ENCODE measurements at places on chromosomes 16 and 17.

DNA sequence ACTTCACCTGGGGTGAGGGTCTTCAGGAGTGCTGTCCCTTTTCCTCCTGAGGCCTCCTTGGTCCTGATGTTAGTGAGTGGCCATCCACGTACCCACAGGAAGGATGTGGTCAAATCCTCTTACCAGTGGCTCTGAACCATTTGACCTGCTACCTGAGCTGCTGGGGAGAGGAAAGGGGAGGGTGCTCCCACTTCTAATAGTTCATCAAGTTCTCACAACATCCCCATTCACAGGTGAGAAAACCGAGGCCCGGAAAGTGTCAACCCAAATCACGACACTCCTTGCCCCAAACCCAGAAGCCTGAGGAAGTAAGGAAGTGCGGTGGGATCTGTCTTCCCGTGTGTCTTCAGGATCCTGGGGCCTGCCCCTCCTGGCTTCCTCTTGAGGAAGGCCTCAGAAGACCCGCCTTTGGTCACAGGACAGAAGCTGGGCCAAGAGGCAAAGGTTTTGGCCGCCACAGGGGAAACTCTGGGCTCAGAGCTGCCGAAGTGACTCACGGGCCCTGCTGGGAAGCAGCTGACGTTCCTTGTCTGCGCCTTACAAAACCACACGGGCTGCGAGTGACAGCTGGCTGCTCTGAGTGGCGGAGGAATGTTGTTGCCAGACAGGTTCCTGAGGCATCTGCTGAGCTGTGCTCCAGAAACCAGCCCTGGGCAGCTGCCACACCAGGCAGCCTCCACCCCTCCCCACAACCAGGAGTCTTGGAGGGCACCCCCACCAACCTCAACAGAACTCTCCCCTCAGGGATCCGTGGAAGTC lies 13.9 kb upstream of the KIFC3 start:
- DNase-seq: peak; percentile 90

DNA sequence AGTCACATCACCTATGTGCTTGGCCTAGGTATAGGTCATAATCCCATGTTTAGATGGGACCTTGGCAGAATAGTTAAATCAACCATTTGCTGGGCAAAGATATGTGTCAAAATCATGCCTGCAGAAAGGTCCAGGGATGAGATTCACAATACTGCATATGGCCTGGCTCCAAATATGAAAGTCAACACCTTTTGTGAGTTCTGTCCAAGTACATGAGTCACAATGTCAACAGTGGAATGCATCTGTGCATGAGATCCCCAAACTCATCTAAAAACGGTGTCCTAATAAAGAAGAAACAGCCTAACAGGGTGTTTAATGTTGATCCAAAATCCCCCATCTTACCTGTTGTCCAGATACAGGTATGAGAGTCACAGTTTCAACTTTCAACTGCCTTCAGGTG lies 1847.5 kb downstream of the TP53TG3F start:
- DNase-seq: no peak

DNA sequence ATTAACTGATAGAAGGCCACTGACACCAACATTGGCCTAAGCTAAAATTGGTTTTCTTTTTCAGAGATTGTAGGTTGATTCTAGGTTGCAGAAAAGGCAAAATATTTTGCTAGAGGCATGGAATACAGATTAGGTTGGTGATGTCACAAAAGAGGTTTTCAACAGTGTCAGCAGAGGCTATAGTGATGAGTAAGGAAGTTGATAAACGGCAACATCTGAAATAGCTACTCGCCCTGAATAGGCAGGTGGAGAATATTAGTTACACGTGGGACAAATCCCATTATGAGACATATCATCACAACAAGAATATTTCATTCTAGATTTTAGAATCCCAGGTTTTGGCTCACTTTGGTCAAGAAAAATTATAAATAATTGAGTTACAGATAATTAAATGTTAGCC lies 1.5 kb upstream of the TOM1L1 start:
- DNase-seq: no peak

- no peak for DNase-seq
Measured at GRCh38 chr16:27995378-27995777, 68.1 kb downstream of the GSG1L start.

DNA sequence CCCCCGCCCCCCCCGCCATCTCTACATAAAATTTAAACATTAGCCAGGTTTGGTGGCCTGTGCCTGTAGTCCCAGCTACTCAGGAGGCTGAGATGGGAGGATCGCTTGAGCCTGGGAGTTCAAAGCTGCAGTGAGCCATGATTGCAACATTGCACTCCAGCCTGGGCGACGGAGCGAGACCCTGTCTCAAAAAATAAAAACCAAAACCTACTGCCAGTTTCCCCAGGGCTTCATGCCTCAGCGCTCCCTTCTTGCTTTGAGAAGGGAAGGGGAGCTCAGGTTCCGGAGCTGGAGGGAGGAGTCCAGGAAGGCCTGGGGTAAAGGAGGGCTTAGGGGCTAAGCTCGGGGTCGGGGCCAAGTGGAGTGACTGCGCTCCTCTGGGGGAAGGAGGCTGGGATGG lies 20.5 kb downstream of the PLCD3 start:
- no peak for DNase-seq

DNA sequence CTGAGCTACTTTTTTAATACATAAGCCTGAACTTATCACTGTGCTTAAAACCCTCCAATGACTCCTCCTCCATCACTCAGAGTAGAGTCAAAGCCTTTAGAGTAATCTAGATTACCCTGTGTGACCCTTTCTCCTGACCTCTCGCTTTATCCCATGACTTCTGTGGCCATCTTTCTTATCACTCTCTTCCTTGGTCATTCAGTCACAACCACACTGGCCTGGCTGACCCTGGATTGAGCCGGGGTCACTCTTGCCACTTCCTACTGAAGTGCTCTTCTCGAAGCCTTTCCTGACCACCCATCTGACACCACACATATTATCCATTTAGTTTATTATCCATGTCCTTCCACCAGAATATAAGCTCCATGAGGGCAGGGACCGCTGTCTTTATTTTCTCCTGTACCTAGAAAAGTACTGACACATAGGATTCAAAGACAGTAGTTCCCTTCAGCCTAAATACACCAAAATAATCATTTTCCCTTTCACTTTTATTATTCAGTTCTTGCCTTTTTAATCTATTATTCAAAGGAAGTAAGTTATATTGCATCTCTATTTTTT lies 28.0 kb upstream of the ABCA9 start:
- DNase-seq: no peak

DNA sequence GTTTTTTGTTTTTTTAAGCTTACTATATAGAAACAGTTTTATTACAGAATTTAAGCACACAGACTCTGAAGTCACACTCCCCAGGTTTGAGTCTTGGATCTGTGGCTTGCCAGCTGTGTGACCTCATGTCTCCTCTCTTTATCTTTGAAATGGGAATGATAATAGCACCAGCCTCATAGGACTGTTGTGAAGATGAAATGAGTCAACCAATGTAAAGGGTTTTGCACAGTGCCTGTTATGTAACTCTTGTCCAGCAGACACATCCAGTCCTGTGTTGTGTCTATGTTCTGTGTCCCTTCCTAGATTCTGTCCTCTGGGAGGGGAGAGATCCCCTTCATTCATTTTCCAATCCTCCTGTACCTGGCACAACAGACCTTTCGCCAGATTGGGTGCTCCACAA lies 3.1 kb upstream of the CPD start:
- DNase-seq: no peak

- no peak for DNase-seq
Measured at GRCh38 chr16:49474741-49475140, 101.1 kb downstream of the C16orf78 start.

GRCh38 chr17:16091773-16092172 lies 92.1 kb downstream of the TTC19 start:
- no peak for DNase-seq

DNA sequence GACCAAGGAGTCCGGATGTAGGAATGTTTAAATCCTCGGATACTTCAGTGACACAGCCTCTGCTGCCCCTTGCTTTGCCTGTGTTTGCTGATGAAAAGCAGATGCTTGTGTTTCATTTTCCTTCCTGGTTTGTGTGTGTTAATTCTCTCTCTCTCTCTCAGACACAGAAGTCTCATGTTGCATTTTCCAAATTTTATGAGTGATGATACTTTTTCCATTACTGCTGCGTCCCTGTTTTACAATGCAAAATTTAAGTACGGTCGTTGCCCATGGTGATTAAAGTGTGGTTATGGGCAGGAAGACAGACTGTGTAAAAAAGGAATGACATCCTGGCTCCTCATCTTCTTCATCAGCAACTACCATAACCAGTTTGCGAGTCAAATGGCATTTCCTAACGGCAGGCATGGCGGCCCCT lies 5.7 kb downstream of the RMI2 start:
- DNase-seq: no peak

- no peak for DNase-seq
Measured at GRCh38 chr17:6213859-6214258, 143.7 kb downstream of the WSCD1 start.

DNA sequence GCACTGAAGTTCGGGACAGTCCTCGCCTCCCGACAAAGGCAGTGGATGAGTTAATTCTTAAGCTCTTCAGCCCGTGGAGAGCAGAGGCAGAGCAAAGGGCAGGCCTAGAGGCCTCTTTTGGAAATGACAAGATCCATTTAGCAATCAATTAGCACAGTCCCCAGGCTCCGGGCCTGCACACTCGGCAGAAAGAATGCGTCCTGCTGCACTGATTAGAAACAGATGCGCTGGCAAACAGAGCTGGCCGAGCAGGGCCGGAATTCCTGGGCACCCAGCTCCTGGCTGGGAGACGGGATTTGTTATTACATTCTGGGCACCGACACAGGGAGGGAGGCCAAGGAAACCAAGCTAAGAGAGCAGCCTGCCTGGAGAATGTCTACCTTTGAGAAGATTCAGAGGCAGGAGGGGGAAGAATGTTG lies 162.9 kb downstream of the COPRS start:
- peak; percentile 93 for DNase-seq

GRCh38 chr17:31388770-31389656 lies 2.5 kb upstream of the RAB11FIP4 start:
- peak; percentile 56 for DNase-seq

GRCh38 chr17:7309628-7310027 lies 2.2 kb downstream of the EIF5A start:
- no peak for DNase-seq

DNA sequence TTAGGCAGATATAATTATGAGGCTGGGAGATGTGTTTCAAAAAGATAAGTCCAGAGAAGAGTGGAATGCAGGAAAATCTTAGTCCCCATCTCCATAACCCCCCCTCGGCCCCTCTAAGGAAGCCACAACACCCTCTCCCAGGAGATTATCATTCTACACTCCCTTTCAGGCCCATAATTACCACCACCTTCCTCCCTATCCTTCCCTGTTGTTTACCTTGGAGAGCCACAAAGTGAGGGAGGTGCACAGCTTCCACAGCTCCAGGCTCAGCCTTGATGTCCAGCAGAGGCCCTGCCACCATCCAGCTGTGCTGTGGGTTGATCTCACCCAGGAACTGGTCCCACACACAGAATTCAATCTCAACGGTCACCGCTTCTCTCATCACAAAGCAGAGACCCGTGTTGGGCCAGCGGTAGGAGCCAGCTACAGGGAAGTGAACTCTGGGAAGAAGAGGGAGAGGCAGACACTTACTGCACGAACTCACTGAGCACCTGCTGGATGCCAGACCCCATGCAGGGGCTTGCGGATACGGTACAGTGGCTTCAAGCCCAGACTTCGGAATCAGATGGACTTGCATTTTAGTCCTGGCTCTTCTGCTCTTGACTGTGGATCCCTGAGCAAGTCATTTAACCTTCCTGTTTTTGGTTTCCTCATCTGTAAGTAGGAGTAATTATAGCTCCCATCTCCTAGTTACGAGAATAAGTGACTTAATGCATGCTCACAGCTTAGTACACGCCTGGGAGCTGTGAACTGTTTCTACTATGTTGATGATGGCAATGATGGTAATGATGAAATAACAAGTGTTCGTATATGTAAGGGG lies 44.1 kb downstream of the MIS12 start:
- DNase-seq: no peak

DNA sequence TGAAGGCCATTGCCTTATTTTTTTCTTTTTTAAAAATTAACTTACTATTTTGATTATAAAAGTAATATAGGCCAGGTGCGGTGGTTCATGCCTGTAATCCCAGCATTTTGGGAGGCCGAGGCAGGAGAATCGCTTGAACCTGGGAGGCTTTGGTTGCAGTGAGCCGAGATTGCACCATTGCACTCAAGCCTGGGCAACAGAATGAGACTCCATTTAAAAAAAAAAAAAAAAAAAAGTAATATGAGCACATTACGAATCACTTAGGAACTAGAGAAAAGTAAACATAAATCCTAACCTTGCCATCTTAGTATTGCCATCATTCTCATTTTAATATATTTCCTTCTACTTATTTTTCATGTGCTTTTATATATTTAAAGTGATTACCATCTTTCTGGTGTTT lies 12.9 kb upstream of the TACO1 start:
- DNase-seq: no peak

DNA sequence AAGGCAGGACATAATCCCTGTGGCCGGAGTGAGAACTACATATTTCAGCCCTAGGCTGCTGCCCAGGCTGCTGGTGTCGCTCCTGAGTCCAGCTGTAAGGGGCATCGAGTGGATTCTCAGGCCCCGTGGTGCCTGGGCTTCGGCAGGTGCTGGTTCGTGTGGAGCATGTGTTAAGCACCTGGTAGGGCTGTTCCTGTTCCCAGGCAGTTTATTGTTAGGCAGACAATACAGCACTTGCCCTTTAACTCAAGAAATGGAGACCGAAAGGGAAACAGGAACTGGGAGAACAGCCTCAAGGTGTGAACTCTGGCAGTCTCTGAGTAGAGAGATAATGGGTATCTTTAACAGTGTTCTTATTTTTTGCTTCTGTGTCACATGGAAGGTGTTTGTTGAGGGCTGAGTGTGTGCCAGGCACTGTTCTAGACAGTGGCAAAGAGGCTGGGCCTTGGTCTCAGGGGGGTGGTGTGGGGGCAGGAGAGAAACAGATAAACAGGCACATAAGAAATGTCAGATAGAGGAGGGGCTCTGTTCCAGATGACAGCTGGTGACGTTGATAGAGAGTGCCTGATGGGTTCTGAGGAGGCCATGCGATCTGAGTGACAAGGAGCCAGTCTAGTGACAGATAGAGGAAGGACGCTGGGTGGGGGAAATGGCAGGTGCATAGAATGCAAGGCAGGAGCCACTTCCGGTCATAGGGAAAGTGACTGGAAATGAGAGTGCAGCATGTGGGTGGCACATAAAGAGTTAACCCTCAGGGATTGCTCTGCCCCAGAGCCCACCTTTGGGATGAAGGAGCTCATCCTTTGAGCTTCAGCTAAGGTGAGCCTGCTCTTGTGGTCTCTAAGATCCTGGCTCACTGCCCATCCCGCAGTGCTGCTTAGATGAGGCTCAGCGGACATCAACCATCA lies 33.8 kb downstream of the EPN2 start:
- DNase-seq: no peak

- DNase-seq: peak; percentile 38
Measured at GRCh38 chr16:46974352-46974751, 878 bp upstream of the DNAJA2 start.

- no peak for DNase-seq
Measured at GRCh38 chr17:835263-835662, 53.1 kb downstream of the MRM3 start.
